ENCODE measurements at places on chromosomes 16 and 17.

DNA sequence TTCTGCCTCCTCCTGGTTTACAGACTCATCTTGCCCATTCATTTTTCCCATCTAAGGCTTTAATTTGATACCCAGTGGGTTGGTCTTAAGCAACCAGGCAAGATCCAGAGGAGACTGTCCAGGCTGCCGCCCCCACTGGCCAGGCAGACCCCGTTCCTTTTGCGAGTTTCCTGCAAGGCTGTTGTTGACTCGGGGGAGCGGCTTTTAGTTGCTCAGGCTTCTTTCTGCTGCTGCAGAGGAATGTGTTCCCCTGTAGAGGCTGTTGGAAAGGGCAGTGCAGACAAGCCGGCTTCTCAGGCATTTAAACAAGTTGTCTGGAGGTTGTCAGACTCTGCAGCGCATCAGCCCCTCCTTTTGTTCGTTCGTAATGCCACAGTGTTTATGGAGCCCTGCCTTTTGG lies 231.2 kb downstream of the PRKCA start:
- H3K36me3 ChIP-seq: no peaks in the 10 kb centered on the region
- H3K27me3 ChIP-seq: no peaks in the 10 kb centered on the region

GRCh38 chr16:8407351-8407750 lies 183.0 kb downstream of the TMEM114 start:
- no peaks in the 10 kb centered on the region for H3K27me3 ChIP-seq
- no peak overlapping the region for H3K4me3 ChIP-seq
- H3K27ac ChIP-seq: no peak overlapping the region
- DNase-seq: no peak

GRCh38 chr17:38746004-38746848 lies 1.9 kb downstream of the PCGF2 start:
- H3K27me3 ChIP-seq: no peaks in the 10 kb centered on the region
- peak overlapping the region; percentile 88 for H3K4me3 ChIP-seq
- peaks cover 50% of the 10 kb centered on the region for H3K4me1 ChIP-seq
- DNase-seq: no peak

- H3K27ac ChIP-seq: no peak overlapping the region
- no peaks in the 10 kb centered on the region for H3K36me3 ChIP-seq
- no peaks in the 10 kb centered on the region for H3K4me1 ChIP-seq
- H3K27me3 ChIP-seq: no peaks in the 10 kb centered on the region
These were observed 125.1 kb downstream of the SLC39A11 start for GRCh38 chr17:72967277-72967970.

DNA sequence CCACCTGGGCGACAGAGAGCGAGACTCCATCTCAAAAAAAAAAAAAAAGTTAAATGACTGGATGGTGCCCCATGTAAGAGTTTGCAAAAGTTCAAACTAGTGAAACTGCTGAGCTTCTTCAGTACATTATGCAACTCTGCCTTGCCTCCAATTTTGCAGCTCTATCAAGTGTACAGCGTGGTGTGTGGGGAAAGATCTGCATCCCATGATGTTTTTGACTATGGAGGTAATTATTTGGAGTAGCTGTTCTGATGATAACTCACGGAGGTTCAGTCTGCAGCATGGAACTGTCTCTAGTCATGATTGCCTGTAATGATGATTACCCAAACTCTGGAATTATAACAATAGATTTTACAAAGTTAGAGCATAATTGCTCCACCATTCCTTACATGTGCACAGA lies 149.6 kb downstream of the PITPNC1 start:
- no peak for DNase-seq
- no peaks in the 10 kb centered on the region for H3K36me3 ChIP-seq
- no peak overlapping the region for H3K4me3 ChIP-seq
- no peaks in the 10 kb centered on the region for H3K27me3 ChIP-seq
- no peak overlapping the region for H3K27ac ChIP-seq
- peaks cover 5% of the 10 kb centered on the region for H3K4me1 ChIP-seq

DNA sequence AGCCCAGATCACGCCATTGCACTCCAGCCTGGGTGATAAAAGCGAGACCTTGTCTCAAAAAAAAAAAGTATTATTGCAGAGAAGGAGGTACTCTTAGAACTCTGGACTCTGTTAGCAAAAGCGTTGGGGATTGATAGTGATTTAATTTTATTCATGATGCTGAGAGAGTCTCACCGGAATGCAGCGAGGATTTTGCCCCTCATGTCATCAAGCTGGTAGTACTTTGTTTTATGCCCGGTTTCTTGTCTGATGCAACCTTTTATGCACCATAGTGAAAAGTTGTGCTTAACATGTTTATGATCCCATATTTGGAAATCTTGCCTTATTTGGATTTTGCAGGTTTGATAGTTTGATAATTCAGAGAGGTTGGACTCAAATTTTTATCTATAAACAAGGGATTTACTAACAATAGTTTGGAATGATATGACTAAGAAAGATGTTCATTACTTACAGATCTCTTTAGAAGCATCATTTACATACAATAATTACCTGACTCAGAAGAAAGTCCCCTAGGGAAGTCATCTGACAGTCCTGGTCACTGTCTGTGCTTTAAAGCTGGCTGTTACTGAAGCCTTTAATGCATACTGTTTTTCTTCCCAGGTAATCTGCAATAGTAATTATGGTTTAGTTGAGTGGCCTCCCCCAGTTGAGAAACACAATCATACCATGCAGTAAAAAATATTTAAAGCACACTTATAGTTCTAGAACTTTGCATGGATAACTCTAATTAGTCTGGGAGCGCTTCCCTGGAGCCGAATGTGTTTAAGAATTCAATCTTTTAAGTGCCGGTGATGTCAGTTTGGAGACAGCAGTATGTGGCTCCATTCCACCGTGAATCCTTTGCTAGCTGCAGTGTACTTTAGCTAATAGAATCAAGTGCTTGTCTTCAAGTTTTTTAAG lies 120.9 kb downstream of the PRKCA start:
- no peak overlapping the region for H3K27ac ChIP-seq
- no peaks in the 10 kb centered on the region for H3K36me3 ChIP-seq
- H3K27me3 ChIP-seq: no peaks in the 10 kb centered on the region
- no peaks in the 10 kb centered on the region for H3K4me1 ChIP-seq
- DNase-seq: no peak

- no peak overlapping the region for H3K4me3 ChIP-seq
- no peaks in the 10 kb centered on the region for H3K36me3 ChIP-seq
- no peak overlapping the region for H3K27ac ChIP-seq
- no peaks in the 10 kb centered on the region for H3K27me3 ChIP-seq
- no peak for DNase-seq
These were observed 325.1 kb upstream of the KCNJ16 start for GRCh38 chr17:69749911-69750310.

DNA sequence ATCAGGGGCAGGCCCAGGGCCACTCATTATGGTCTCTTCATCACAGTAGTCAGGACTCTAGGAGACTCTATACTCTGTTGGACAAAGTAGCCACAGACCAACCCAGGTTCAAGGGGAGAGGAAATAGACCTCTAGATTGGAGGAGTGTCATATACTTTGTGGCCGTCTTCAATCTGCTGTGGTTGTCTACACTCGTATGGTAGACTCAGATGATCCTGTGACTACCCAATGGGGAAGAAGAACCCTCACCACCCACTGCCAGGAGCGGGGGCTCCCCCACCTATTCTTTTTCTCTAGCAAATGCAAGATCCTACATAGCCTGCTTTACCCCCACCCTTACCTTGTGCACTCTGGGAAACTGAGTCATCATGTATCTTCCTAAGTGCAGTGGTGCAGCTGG lies 80.5 kb downstream of the KSR1 start:
- no peak overlapping the region for H3K4me3 ChIP-seq
- H3K27me3 ChIP-seq: no peaks in the 10 kb centered on the region
- H3K4me1 ChIP-seq: peaks cover 48% of the 10 kb centered on the region
- no peak overlapping the region for H3K27ac ChIP-seq

DNA sequence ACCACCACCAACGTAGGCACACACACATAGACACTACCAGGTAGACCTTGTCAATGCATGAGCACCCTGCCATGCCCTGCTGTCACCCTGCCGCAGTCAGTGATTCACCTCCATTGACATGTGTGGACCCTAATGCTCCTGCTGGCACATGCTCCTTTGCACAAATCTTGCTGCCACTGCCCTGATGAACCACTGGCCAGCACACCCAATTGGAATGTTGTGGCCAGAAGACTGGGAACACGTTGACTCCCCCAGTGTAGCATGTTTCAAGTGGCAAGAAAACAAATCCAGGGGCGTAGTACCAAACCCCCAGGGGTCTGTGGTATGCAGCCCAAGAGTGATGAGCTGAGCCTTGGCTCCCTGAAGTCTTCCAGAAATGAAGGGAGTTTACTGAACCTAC lies 486.4 kb upstream of the KIF2B start:
- no peak for DNase-seq
- H3K4me1 ChIP-seq: no peaks in the 10 kb centered on the region
- H3K36me3 ChIP-seq: no peaks in the 10 kb centered on the region
- H3K4me3 ChIP-seq: no peak overlapping the region

DNA sequence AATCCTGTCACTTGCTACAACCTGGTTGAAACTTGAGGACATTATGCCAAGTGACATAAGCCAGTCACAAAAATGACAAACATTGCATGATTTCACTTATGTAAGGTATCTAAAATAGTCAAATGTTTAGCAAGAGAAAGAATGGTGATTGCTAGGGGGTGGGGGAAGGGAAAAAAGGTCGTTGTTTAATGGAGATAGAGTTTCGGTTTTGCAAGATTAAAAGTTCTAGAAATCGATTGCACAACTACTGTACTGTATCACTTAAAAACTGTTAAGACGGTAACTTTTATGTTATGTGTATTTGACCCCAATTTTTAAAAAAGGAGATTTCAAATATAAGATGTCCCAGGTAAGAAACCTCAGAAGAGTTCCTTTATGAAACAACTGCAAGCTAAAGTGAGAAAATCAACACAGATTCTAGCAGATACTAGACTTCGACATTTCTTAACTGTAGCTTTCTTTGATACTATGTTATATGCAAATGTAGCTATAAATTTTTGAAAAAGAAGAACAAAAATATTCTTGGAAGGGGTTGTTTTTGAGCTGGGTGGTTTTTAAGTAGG lies 5.9 kb downstream of the MEOX1 start:
- no peaks in the 10 kb centered on the region for H3K27me3 ChIP-seq
- no peaks in the 10 kb centered on the region for H3K4me1 ChIP-seq
- no peak overlapping the region for H3K27ac ChIP-seq
- no peaks in the 10 kb centered on the region for H3K36me3 ChIP-seq
- DNase-seq: no peak
- H3K4me3 ChIP-seq: no peak overlapping the region

Measured in tibial artery (tissue), 4 donors.